ENCODE measurements at places on chromosomes 13 and 19.

DNA sequence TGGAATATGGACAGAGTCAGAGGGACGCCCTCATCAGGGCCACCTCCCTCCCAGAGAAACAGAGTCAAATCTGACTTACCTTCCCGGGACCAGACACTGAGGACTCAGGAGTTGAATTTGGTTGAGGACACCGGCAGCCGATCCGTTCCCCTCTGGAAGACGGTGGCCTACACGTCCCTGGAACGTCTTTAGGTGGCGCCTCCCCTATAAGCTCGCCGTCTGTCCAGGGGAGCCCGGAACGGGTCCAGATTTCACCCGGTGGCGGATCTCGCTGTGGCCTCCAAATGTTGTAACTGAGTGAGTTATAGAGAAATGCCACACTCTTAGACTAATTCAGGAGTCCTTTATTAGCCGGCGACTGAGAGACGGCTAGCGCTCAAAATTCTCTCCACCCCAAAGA, 9.0 kb downstream of the TNFSF14 start:
- no peak overlapping the region for H3K4me3 ChIP-seq
- peaks cover 49% of the 10 kb centered on the region for H3K4me1 ChIP-seq
- no peak overlapping the region for H3K27ac ChIP-seq

- no peak for DNase-seq
- peaks cover 13% of the 10 kb centered on the region for H3K27me3 ChIP-seq
- H3K36me3 ChIP-seq, result no peaks in the 10 kb centered on the region
- peaks cover 4% of the 10 kb centered on the region for H3K4me1 ChIP-seq
- no peak overlapping the region for H3K27ac ChIP-seq
Observed at GRCh38 chr13:27403203-27403678, 21.2 kb upstream of the GTF3A start.

DNA sequence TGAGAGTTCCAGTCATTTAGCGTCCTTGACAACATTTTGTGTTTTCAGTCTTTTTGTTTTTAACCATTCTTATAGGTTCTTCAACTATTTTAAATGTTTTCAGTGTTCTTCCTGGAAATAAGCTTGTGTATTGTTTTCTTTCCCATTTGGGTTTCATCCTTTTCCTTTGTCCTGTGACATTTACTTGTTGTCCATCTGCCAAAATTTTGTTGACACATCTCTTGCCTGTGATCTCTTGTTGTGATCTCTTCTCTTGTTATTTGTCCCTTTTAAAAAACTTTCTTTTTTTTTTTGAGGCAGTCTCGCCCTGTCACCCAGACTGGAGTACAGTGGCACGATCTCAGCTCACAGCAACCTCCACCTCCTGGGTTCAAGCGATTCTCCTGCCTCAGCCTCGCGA, 96.5 kb downstream of the PDS5B start:
- DNase-seq, result no peak
- no peak overlapping the region for H3K4me3 ChIP-seq
- no peaks in the 10 kb centered on the region for H3K27me3 ChIP-seq
- no peaks in the 10 kb centered on the region for H3K4me1 ChIP-seq
- peak overlapping the region; percentile 17 for H3K27ac ChIP-seq
- peaks cover 30% of the 10 kb centered on the region for H3K36me3 ChIP-seq

DNA sequence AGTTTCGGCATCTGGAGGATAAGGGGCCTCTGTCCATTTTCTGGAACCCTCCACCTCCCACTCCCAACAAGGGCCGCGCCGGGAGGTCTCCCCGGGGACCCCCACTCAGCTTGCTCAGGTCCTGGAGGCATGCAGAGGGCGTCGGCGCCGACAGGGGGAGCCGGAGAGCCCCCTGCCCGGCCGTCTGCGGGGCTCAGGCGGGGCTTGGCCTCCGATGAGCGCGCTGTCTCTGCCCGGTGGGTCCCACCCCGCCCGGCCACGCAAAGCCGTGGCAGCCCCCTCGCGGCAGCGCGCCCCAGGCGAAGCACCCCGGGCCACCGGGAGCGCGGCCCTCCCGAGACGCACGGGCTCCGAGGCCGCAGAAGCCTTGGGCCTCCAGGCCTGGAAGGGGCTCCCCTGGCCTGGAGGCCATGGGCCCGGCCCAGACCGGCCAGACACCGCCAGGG, 149.7 kb upstream of the ZNF536 start:
- no peaks in the 10 kb centered on the region for H3K36me3 ChIP-seq
- H3K4me1 ChIP-seq, result peaks cover 15% of the 10 kb centered on the region
- DNase-seq, result no peak
- no peak overlapping the region for H3K4me3 ChIP-seq

DNA sequence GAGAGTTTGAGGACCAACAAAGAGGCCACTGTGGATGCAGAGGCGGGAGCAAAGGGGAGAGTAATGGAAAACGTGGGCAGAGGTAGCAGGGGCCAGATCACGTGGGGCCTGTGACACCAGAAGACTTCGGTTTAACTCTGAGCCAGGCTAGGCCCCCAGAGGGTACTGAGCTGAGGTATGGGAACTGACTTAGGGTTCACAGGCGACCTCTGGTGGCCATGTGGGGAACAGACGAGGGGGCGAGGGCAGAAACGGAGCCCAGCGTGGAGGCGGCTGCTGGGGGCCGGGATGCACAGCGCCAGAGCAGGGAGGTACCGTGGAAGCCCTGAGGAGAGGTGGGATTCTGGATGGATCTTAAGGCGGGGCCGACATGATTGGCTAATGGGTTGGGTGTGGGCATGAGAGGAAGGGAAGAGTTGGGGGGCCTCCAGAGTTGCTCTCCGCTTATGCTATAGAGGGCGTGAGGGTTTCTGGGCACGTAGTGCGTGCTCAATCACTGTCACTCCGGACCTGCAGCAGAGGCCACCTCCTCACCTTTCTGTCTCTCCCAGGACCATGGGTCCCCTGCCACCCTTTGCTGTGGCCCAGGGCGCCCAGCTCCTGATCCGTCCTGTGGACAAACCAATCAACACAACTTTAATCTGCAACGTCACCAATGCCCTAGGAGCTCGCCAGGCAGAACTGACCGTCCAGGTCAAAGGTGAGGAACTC, 13.7 kb downstream of the PVR start:
- peak; percentile 54 for DNase-seq
- H3K36me3 ChIP-seq, result peaks cover 2% of the 10 kb centered on the region
- peaks cover 6% of the 10 kb centered on the region for H3K4me1 ChIP-seq
- H3K27ac ChIP-seq, result no peak overlapping the region

DNA sequence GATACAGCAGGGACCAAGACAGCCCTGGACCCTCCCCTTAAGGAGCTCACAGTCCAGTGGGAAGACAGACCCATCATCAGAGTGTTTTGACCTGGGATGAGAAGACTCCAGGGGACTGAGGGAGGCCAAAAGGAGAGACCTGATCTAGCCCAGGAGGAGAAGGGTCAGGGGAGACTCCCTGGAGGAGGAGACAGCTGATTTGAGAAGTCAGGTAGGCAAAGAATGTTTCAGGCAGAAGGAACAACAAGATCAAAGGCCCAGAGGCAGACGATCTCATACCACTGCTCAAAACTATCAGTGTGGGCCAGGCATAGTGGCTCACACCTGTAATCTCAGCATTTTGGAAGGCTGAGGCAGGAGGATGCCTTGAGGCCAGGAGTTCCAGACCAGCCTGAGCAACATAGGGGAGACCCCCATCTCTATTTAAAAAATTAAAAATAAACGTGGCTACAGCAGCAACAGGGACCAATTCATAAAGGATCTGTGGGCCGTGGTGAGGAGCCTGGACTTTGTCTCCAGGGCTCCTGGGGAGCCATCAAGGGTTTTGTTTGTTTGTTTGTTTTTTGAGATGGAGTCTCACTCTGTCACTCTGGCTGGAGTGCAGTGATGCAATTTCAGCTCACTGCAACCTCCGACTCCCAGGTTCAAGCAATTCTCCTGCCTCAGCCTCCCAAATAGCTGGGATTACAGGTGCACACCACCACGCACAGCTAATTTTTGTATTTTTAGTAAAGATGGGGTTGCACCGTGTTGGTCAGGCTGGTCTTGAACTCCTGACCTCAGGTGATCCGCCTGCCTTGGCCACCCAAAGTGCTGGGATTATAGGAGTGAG, 2.2 kb upstream of the COX6B1 start:
- peaks cover 30% of the 10 kb centered on the region for H3K4me1 ChIP-seq
- H3K27me3 ChIP-seq, result no peaks in the 10 kb centered on the region
- peak overlapping the region; percentile 86 for H3K4me3 ChIP-seq
- no peak for DNase-seq
- peaks cover 31% of the 10 kb centered on the region for H3K36me3 ChIP-seq

GRCh38 chr13:92300651-92301050, 902.2 kb downstream of the GPC5 start:
- DNase-seq, result no peak
- H3K4me1 ChIP-seq, result no peaks in the 10 kb centered on the region
- H3K4me3 ChIP-seq, result no peak overlapping the region
- H3K27ac ChIP-seq, result no peak overlapping the region
- no peaks in the 10 kb centered on the region for H3K36me3 ChIP-seq

DNA sequence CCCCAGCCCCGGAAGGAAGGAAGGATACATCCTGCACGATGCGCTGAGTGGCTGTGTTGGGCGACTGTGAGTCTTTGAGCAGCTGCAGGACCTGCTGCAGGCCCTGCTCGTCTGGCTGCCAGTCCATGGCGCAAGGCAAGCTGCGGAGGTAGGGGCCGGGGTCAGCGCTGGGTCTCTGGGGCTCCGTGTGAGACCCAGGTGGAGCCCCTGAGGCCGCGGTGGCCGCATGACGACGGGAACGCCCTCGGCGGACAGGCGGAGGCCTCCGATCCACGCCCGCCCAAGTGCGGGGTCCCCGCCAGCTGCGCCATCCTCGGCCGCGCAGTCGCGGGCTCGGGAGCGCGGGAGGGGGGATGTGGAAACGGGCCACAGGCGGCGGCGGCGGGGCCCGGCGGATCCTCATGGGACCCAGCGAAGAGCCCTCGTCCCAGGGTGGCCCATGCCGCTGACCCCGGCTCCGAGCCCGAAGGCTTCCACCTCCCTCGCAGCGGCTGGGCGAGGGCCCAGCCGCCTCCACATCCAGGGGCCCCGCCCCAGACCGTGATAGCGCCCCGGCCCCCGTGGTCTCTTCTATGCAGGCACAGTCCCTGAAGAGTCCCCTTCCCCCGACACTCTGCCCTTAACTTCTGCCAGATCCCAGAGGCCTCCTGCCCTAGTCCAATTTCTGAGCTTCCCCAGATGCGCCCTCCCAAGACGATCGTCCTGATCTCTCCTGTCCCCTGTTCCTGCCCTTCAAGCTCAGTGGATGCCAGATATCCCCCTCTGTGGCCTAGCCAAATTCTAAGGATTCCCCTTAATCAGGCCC, 2.7 kb downstream of the TNPO2 start:
- H3K27me3 ChIP-seq, result no peaks in the 10 kb centered on the region
- DNase-seq, result no peak
- H3K4me3 ChIP-seq, result peak overlapping the region; percentile 96
- H3K27ac ChIP-seq, result peak overlapping the region; percentile 79
- peaks cover 34% of the 10 kb centered on the region for H3K4me1 ChIP-seq

DNA sequence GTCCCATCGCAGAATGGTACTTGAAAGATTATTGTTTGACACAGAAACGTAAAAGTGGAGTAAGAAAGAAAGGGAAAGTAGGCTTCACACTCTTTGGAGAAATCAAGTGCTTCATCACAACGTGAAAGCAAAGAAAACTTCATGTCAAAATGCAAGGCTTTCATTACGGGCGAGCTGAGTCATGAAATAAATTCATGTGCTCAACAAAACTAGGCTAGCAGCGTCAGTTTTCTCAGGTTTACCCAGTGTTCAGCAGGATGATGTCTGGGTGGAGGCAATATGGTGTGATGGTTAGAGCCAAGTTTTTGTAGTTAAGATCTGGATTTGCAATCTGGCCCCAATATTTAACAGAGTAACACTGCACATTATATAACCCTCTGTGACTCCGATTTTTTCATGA, 128.0 kb downstream of the TRPC4 start:
- no peaks in the 10 kb centered on the region for H3K4me1 ChIP-seq
- DNase-seq, result no peak
- peaks cover 4% of the 10 kb centered on the region for H3K36me3 ChIP-seq
- no peak overlapping the region for H3K27ac ChIP-seq
- H3K27me3 ChIP-seq, result no peaks in the 10 kb centered on the region

- H3K27me3 ChIP-seq, result peaks cover 10% of the 10 kb centered on the region
- no peaks in the 10 kb centered on the region for H3K4me1 ChIP-seq
- no peak overlapping the region for H3K4me3 ChIP-seq
- H3K36me3 ChIP-seq, result no peaks in the 10 kb centered on the region
Observed at GRCh38 chr19:4555657-4556561, 3.6 kb downstream of the SEMA6B start.

GRCh38 chr19:51480590-51480989, 2.3 kb downstream of the CEACAM18 start:
- no peaks in the 10 kb centered on the region for H3K4me1 ChIP-seq
- peaks cover 75% of the 10 kb centered on the region for H3K27me3 ChIP-seq
- H3K27ac ChIP-seq, result no peak overlapping the region
- no peak overlapping the region for H3K4me3 ChIP-seq
- no peak for DNase-seq

DNA sequence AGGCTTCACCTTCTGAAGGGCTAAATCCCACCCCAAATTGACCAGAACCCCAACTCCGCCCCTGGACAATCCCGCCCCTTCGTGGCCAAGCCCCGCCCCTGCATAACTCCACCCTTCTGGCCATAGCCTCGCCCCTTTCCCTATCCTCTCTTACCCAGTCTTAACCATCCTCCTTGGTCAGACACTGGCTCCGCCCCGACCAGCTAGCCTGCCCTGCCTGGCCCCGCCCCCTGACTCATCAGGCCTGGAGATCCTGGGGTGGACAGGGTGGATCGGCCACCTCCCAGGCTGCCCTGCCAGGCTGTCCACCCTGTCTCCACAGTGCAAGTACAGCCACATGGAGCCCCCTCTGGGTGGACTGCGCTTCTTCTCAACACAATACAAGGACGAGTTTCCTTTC, 8.0 kb upstream of the ZNF358 start:
- H3K27ac ChIP-seq, result no peak overlapping the region
- no peak for DNase-seq
- peaks cover 13% of the 10 kb centered on the region for H3K4me1 ChIP-seq
- H3K4me3 ChIP-seq, result no peak overlapping the region

DNA sequence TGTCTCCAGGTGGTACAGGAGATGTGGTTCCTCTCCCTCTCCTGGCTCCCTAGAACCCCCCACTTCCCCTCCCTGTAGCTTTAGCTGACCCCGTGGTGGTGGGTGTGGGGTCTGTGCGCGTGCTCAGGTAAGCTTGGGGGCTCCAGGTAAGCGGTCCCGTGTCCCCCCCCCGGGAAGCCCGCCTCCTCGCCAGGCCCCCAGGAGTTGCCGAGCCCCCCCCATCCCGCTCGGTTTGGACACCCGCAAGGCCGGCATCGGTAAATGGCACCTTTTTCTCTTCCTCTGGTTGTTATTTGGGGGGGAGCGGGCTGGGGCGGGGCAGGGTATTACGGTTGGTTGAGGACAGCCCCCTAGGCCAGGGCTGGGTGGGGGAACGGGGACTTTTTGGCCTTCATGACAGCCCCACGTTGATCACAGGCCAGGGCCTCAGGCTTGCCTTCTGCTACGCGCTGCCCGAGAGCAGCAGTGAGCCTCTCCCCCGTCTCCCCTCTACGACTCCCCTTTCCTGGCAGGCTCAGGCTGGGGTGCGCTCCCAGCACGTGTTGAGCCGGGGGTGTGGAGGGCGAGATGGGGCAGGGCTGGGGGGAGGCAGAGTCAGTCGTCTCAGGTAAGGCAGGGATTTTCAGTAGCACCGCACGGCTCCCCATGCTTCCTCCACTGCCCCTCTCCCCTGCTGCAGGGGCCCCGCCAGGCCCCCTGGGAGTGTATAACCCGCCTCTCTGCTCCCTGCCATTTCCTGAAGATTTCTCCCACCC, 10.7 kb upstream of the LIN7B start:
- peaks cover 11% of the 10 kb centered on the region for H3K4me1 ChIP-seq
- DNase-seq, result no peak
- no peak overlapping the region for H3K27ac ChIP-seq
- no peaks in the 10 kb centered on the region for H3K27me3 ChIP-seq

- H3K27ac ChIP-seq, result no peak overlapping the region
- DNase-seq, result no peak
- no peaks in the 10 kb centered on the region for H3K27me3 ChIP-seq
- peaks cover 9% of the 10 kb centered on the region for H3K36me3 ChIP-seq
Observed at GRCh38 chr19:15838351-15838750, 22.9 kb upstream of the OR10H1 start.
